ENCODE measurements at places on chromosomes 6 and 20.
A peak's percentile ranks its signal among the peaks of the same experiment; 100 is the strongest.

- no peak for DNase-seq
Measured at GRCh38 chr6:16399158-16399557, 160.8 kb downstream of the GMPR start.

DNA sequence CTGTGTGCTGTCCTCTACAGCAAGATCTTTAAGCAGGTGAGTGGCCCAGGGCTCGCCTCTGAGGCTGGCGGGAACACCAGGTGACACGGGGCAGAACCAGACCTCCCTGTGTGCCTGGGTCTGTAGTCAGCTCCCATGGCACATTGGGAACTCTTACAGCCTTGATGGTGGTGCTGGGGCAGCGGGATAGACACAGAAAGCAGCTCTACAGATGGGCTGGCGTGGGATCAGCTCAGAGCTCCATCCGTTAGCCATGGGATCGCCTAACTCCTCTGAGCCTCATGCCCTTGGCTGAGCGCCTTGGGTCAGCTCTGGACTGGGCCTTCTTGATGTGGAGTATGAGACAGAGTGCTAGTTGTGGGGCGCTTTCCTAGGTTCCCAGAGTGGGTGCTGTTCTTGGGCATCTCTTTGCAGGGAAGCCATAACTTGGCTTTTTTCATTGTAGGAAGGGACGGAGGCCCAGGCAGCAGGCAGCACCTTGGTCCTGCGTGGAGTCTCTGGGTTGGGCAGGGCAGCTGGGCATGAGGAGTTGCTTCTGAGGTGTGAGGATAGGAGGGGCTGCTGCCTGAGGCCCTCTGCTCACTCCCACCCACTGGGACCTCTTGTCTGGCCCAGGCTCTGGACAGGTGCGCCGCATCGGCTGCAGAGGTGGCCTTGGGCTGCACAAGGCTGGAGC lies 51.3 kb downstream of the EFCAB8 start:
- DNase-seq = no peak

DNA sequence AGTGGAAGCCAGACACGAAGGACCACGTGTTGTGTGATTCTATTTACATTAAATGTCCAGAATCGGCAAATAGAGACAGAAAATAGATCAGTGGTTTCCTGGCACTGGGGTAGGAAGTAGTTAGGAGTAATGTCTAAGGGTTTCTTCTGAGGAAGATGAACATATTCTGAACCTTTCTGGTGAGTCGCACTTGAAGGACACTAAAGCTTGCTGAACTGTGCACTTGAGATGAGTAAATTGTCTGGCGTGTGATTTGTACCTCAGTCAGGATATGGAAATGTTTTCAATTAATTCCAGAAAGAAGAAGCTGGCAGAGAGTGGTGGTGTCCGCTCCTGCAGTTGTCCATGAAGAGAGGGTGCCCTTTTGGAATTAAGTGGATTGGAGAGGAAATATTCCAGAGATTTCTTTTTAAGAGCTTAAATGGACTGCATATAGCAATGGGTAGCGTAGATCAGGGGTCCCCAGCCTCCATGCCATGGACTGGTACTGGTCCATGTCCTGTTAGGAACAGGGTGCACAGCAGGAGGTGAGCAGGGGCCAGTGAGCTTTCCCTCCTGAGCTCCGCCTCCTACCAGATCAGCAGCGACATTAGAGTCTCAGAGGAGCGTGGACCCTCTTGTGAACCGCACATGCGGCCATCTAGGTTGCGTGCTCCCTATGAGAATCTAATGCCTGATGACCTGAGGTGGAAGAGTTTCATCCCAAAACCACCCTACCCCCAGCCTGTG lies 12.4 kb upstream of the KIF25 start:
- DNase-seq = no peak

GRCh38 chr6:140538926-140539325 lies 1164.5 kb upstream of the CITED2 start:
- peak; percentile 62 for DNase-seq

DNA sequence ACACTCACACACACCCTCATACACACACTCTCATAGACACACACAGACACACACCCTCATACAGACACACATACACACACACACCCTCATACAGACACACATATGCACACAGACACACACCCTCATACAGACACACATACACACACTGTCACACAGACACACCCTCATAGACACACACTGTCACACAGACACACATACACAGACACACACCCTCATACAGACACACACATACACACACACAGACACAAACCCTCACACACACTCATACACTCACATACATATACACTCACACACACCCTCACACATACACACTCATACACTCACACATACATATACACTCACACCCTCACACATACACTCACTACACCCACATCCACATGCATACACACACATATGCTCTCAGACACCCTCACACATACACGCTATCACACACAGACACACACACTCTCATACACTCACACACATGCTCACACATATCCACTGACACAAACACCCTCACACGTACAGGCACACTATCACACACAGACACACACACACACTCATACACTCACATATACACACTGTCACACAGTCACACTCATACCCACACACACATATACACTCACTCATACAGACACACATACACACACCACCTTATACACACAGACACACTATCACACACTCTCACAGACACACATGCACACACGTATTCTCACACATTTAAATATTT lies 9.1 kb downstream of the ADIG start:
- DNase-seq = no peak

GRCh38 chr20:1427457-1428054 lies 34.7 kb upstream of the FKBP1A start:
- peak; percentile 57 for DNase-seq

DNA sequence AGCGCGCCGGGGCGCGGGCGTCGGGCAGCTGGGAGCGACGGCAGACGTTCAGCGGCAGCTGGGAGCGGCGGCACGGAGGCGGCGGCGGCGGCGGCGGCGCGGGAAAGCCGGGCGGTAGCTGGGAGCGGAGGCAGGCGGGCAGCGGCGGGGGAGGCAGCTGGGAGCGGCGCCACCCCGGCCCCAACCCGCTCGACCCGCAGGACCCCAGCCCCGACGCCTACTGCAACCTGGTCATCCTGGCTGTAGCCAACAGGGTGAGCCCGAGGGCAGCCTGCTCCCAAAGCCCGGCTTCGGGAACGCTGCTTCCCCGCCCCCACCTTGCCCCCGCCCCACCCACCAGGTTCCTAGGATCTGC lies 8.9 kb downstream of the CCM2L start:
- DNase-seq = no peak

DNA sequence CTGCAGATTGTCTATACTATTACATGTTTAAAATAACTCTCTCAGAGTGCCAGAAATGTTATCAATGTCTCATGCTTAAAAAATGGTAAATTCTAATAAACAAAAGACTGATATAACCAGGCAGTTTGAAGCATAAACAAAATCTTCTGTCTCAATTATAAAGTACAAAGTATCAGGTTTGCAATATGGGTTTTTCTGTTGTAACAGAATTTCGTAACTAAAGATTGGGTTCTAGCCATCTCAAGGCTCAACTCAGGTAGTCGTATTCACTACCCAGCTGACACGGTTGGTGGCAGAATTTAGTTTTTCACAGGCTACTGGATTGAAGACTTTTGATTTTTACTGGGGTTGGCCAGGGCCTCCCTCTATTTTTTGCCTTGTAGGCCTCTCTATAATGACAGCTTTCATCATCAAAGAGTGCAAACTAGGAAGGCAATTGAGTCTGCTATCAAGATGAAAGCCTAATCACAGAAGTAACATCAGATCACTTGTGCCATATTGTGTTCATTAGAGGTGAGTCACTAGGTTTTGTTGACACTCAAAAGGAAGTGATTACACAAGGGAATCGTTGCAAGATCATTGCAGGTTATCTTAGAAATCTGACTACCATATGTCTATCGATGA lies 3.6 kb downstream of the CYP39A1 start:
- DNase-seq = peak; percentile 65

GRCh38 chr20:58584881-58585752 lies 66.0 kb upstream of the STX16 start:
- peak; percentile 47 for DNase-seq

GRCh38 chr20:10430704-10431103 lies 3.3 kb downstream of the MKKS start:
- DNase-seq = no peak

DNA sequence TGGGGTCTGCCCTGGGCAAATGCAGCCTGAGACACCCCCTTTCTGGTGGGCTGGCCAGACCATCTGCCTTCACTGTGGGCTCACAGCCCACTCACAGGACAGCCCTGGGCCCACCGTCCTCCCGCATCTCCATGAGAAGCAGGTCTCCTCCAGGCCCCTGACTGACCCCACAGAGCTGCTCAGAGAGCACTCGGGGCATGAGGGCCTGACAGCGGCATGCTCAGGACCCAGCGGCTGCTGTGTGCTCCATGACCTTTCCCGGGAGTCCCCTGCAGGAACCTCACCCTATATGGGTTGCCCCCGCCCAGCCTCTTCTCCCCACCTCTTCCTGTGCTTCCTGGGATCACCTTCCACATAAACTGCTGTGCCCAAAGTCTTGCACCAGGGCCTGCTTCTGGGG lies 162.4 kb upstream of the CST7 start:
- no peak for DNase-seq

DNA sequence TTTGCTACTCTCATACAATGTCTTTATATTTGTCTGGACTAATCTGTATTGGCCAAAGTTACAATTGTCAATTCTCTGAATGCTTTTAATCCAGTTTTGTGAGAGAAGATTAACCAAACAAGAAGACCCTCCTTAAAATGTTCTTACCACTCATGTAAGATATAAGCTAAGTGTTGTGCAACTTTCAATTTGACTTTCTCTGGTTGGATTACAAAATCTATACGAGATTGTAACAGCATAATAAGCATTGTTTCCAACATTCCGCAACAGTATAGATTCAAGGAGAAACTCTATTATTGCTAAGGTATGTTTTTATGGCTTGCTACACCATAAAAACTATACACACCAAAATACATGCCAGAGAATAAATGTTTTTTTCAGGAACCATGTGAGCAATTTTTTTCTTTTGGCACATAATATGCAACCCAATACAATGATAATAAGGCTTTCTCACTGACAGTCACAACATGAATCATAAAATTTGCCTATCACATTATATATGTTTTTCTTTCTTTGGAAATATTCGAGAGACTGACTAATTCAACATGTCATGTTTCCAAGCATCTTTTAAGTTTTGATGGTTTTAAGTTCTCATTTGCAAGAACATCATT lies 12.2 kb upstream of the TRPC4AP start:
- DNase-seq = no peak

DNA sequence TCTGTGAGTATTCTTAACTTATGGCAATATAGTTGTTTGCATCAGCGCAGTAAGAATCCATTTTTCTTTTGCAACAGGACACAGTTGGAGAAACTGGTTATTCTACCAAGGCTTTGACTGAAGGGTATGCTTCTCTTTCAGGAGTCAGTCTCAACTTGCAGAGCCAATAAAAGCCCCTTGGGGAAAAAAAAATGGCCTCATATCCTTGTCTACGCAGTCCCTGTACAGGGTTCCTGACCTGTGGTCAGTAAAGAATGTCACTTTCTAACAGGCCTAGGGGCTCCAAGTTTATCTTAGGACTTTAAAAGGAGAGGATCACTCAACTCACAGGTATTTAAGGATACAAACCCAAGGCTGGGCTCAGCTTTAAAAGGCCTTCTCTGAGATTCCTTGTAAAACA lies 6.9 kb upstream of the RNGTT start:
- DNase-seq = no peak

- no peak for DNase-seq
Measured at GRCh38 chr6:158043008-158043407, 61.3 kb downstream of the SYNJ2 start.

GRCh38 chr20:62591591-62591990 lies 50.7 kb upstream of the SLCO4A1 start:
- no peak for DNase-seq

- no peak for DNase-seq
Measured at GRCh38 chr6:158376631-158377081, 64.4 kb downstream of the TULP4 start.

DNA sequence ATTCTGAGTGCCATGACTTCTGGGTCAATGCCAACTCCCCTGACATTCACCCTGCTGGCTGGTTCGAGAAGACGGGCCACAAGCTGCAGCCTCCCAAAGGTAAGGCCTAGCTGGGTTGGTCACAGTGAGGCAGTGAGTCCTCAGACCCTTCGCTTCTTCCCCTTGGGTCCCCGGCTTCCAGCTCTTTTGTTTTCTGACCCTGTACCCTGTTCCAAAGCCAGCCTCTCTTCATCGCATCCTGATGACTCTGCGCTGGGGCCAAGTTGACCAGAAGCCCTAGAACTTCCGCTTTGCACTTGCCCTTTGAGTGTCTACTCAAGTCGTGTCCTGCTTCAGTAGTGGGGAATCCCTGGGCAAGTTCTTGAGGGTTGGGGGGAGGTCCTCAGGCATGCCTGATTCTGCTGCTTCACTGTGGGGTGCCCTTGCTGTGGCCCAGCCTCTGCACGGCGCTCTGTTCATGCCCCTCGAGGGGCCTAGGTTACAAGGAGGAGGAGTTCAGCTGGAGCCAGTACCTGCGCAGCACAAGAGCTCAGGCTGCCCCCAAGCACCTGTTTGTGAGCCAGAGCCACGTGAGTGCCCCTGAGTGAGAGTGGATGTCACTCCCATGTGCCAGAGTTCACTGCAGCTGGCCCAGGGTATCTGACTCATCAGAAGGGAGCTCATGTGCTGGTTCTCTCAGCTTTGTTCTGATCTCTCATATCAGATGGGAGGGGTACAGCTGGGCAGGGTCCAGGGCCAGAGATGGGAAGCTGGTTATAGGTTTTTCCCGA lies 23.0 kb downstream of the L3MBTL1 start:
- DNase-seq = no peak

GRCh38 chr20:47125758-47126591 lies 230.5 kb downstream of the ZMYND8 start:
- peak; percentile 42 for DNase-seq

GRCh38 chr6:81158956-81159355 lies 593.5 kb downstream of the TENT5A start:
- peak; percentile 5 for DNase-seq

- no peak for DNase-seq
Measured at GRCh38 chr20:2804852-2805688, 4.6 kb upstream of the CPXM1 start.

DNA sequence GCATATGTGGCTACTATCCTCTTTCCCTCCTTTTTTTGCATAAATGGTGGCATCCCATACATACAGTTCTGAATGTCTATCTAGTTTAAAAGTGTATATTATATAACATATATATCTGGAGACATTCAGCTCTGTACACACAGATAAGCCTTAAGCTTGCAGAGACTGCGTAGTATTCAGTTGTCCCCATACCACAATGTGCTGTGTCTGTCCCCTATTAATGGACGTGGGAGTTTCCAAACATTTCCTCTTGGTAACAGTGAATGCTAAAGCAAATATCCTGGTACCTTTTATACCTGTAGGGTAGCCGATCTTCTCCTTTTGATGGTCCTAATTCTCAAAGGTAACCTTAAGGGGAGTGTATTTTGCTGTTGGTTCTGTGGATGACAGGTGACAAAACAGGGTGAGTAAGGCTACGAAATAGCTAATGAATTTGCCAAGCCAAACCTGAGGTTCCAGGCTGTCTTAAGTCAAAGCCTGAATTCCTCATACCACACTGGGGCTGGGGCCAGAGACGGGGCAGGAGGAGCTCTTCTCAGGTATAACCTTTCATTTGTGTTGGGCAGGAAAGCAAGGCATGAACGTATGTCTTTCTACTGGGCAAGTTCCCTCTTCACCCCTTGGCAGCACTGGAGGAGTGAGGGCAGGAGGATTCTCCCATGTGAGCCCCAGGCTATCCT lies 7.8 kb upstream of the C2 start:
- DNase-seq = no peak

All from iris pigment epithelial cell (primary cell).